ENCODE measurements at places on chromosomes 3 and 15. TPM values are rescaled to one million over a fixed set of nuclear protein-coding genes. Genes with fewer than 3 reads are reported as not detected.

SLC6A1 gene
- 26.7 TPM for total RNA-seq

GRCh38 chr3:157088601-157089454 lies 71.1 kb downstream of the CCNL1 start:
- DNase-seq, result peak; percentile 99

- peak; percentile 79 for DNase-seq
Measured at GRCh38 chr15:47756872-47757271, 39.6 kb downstream of the SEMA6D start.

CAND2 gene
- 2.9 TPM for total RNA-seq

GRCh38 chr3:136667081-136667480 lies 85.1 kb downstream of the STAG1 start:
- no peak for DNase-seq

GRCh38 chr3:57918123-57918837 lies 89.9 kb upstream of the FLNB start:
- DNase-seq, result peak; percentile 68

All from umbilical cord (tissue), 2 donors.